Stimulated activated CD8-positive, alpha-beta memory T cell treated with anti-CD3 and anti-CD28 coated beads, Interleukin-4, amount 100 ng/mL, for 4 hours (primary cell): ENCODE measurements at places on chromosomes 4 and X.

- no peak for DNase-seq
These were observed 134.8 kb downstream of the FRYL start for GRCh38 chr4:48645225-48645794.

GRCh38 chr4:153010146-153010545, 74.0 kb downstream of the FHDC1 start:
- DNase-seq: no peak

GRCh38 chr4:180054291-180054690, 2188.9 kb upstream of the TENM3 start:
- no peak for DNase-seq

DNA sequence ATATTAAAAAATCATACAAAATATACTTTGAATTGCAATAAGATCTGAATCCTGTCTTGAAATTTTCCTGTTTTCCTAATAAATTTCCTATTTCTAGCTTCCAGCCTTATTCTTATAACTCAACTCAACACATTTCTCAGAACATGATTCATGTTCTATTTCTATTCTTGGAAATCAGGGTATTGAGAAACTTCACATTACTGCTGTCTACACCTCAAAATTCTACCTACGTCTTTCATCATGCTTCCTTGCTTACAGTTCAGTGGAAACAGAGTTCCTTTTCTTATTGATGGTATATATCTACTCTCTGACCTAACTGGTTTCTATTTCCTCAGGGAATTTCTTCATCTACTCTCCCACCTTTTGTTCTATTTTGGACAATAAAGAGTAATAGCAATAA, 2139.0 kb downstream of the ARAP2 start:
- DNase-seq: no peak

- DNase-seq: no peak
These were observed 10.9 kb downstream of the MFAP3L start for GRCh38 chr4:170015285-170015684.

GRCh38 chr4:53089936-53090729, 228.0 kb downstream of the RASL11B start:
- no peak for DNase-seq

- no peak for DNase-seq
These were observed 59.1 kb upstream of the ACSL1 start for GRCh38 chr4:184884883-184885282.

GRCh38 chrX:132505116-132505515, 16.3 kb upstream of the MBNL3 start:
- DNase-seq: no peak

DNA sequence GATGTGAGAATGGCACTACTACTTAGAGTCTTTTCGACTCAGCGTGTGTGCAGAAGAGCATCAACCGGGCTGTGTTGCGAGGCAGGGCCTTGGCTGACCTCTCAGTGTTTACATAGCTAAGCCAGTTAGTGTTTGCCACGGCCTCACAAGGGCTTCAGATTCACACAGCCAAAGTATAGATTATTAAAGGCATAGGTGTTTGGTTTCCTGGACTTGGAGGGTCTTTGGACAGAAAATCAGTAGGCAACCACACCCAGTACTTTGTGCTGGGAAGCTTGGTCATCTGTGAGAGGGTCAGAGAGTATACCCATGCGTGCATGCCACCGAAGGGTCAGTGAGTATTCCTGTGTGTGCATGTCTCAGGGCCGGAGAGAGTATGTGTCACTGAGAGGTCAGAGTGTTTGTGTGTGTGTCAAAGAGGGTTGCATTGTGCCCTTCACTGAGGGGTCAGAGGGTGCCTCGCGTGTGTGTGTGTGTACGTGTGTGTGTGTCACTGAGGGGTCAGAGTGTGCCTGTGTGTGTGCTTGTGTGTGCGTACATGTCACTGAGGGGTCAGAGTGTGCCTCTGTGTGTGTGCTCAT, 69.7 kb upstream of the MSANTD1 start:
- no peak for DNase-seq

GRCh38 chr4:16360694-16361262, 134.5 kb upstream of the TAPT1 start:
- no peak for DNase-seq

DNA sequence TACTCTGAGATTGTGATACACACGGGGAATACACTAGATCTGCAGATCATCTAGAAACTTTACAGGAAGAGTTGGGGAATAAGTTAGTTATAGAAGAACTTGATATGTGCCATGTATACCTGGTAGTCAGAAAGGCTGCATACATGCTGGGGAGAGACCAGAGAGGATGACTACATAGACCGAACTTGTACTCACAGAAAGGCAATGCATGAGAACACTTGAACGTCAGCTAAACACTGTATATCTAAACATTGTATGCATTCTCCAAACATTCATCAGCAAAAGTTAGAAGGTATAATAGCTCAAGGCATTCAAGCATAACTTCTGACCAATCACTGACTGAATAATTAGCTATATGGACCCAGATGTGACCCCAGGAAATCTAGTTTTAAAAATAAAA, 78.0 kb upstream of the PDHA2 start:
- no peak for DNase-seq

DNA sequence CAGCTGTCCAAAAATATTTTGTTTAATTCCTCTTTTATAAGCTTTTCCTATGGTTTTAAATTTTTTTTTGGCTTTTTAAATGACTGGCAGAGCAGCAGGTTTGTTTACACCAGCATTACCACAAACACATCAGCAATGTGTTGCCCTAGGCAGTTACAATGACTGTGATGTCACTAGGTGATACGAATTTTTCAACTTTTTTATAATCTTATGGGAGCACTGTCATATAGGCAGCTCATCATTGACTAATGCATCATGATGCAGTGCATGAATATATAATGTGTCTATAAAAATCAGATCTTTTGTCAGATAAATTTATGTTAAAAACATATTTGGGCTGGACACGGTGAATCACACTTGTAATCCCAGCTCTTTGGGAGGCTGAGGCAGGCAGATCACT, 231.6 kb upstream of the SLIT2 start:
- no peak for DNase-seq

DNA sequence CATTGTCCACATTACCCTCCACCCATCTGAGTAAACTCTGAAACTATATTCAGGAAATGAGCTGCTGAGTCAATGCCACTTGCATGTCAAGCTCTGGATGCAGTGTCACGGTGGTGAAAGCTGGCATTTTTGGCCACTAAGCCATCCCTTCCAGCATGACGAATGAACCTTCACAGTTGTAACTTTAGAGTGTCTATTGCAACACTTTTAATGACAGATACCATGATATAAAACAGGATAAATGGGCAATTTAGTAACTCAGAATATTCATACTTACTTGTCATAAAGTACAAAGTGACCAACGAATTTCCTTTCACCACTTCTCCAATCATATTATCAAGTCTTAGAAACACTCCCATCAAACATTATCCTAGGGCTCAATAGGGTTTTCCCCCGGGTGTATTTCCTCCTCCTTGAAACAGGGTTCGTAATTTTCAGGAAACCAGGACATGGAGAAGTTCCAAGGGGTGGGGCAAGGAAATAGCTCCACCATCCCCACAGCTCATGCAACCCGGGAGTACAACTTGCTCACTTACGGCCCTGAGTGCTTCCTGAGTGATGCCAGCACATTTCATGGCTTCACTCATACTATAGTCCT, 73.1 kb downstream of the MTHFD2L start:
- no peak for DNase-seq

- no peak for DNase-seq
These were observed 80.3 kb upstream of the LSM6 start for GRCh38 chr4:146095091-146095690.

DNA sequence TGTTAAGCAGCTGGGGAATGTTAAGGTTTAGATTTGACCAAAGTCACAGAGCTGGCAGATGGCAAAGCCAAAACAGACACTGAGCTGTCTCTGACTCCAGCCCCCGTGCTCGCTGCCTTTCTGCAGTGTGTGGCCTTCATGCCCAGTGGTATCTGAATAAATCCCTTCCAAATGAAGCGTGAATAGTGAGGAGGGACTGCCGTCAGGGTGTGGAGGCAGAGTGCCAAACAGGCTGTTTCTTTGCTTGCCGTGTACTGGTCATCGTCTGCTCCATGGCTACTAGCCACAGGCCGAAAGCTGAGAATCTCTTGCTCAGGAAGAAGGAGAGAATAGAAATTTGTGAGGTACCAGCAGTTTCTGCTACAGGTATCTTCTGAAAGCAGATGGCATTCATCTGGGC, 19.7 kb downstream of the PRIMPOL start:
- no peak for DNase-seq

GRCh38 chrX:78946178-78946931, 1.2 kb downstream of the P2RY10 start:
- no peak for DNase-seq

- no peak for DNase-seq
These were observed 44.2 kb upstream of the SCRG1 start for GRCh38 chr4:173443121-173443520.

DNA sequence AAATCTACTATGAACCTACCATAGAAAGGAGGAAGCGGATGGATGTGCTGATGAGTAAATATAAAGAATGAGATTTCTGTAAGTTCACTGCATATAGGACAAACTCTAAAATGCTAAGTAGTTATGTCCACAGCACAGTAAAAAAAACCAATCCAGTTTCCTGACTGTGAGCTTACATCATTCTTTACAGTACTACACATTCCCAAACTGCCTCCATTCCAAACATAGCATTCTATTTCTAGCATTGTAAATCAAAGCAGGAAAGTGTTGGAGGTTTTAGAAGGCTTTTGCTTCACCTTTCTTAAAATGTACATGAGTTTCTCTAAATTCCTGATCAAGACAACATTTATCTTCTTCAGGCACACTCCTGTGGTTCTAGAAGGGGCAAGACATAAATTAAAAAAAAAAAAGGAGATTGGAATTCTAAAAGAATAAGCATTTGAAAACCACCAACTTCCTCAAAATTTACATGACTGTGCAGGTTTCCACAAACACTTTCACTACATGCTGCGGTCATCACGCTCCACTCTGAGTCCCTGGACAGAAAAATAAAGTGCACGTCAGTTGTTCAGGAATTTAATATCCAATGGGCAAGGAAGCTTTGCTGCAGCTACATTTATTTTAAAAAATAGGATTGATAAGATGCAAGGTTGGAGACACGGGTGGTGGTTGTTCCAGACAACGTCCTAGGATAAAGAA, 297.6 kb upstream of the STS start:
- no peak for DNase-seq

DNA sequence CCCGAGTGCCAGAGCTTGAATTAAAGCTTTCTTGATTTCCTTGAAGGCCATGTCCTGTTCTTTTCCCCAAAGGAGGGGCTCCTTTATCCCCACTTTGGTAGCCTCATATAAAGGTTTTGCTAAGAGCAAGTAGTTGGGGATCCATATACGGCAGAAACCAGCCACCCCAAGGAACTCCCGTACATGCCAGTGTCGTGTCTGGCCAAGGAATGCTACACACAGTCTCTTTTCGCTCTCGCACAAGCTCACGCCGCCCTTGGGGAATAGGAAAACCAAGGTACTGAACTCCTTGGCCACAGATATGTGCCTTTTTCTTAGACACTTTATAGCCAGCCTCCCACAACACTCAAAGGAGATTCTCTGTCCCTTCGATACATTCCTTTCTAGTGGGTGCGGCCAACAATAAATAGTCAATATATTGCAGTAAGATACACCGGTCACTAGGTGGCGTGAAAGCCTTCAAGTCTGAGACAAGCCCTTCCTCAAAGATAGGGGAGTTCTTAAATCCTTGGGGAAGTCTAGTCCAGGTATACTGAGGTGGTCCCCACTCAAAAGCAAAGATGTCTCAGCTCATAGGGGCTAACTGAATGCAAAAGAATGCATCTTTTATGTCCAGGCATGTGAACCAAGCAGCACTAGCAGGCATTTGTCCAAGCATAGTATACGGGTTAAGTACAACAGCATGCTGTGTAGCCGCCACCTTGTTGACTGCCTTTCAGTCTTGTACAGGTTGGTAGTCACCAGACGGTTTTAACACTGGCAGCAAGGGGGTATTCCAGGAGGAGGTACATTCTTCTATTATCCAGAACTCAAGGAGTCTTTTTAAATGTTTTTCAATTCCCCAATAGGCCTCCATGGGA, 57.8 kb upstream of the XAGE1B start:
- DNase-seq: no peak

- no peak for DNase-seq
These were observed 125.7 kb downstream of the FSTL5 start for GRCh38 chr4:162038112-162038511.

DNA sequence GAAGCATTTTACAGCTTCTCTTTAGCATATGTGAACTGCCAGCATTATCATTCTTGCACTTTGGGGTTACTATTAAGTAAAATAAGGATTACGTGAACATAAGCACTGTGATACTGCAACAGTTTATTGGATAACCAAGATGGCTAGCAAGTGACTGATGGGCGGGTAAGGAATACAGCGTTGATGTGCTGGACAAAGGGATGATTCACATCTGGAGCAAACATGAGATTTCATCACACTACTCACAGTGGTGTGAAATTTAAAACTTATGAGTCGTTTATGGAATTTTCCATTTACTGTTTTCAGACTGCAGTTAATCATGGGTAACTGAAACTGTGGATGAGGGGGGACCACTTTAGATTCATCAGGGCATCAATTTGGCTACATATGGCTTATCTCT, 16.0 kb downstream of the NBDY start:
- DNase-seq: no peak
